Esophagus mucosa (tissue), 1 donor: ENCODE measurements at places on chromosomes 13 and 19.

GRCh38 chr13:33284031-33284430, 1.5 kb downstream of the STARD13 start:
- ATAC-seq, result no peak

GRCh38 chr13:110664673-110665072, 41.2 kb downstream of the CARS2 start:
- ATAC-seq, result no peak

DNA sequence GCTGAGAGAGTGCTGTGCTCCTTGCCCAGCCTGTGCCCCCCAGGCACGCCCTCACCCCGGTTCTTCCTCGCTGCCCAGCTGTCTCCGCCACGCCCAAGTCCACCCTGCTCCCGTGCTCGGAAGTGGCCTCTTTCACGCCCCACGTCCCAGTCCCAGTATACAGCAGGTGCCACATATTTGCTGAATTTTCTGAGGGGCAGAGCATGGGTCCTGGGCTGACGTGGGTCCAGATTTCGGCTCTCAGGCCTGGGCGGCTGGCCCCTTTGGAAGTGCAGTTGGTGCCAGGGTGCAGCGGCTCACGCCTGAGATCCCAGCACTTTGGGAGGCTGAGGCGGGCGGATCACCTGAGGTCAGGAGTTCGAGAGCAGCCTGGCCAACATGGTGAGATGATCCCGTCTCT, 3.4 kb downstream of the HCN2 start:
- ATAC-seq, result no peak

GRCh38 chr13:66994097-66994496, 236.0 kb downstream of the PCDH9 start:
- no peak for ATAC-seq

- ATAC-seq, result peak; percentile 53
Measured at GRCh38 chr13:40149611-40150274, 494.3 kb downstream of the COG6 start.

DNA sequence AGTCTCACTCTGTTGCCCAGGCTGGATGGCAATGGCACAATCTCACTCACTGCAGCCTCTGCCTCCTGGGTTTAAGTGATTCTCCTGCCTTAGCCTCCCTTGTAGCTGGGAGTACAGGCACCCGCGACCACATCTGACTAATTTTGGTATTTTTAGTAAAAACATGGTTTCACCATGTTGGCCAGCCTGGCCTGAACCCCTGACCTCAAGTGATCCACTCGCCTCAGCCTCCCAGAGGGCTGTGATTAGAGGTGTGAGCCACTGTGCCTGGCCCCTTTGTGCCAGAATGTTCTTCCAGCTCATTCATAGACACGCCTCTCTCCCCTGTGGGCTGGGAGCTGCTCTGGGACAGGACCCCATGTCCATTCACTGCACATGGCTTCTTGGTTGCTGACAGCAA, 9.1 kb downstream of the MYDGF start:
- ATAC-seq, result no peak

DNA sequence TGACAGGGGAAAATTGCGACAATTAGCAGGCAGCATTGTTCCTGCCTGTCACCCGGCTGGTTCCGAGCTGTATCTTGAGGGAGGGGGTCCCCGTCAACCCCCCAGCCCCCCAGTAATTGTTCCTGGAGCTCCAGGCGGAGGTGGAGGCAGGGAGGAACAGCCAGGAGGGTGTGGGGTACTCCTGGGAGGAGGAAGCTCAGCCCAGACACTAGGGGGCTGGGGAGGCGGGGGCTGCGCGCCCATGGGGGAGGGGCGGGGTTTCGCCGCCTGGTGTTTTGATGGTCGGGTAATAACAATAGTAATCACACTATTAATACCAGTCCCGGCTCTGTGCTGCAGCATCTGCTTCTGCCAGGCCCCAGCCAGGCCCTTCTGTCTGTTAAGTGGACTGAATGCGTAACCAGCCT, 8.6 kb downstream of the NPAS1 start:
- ATAC-seq, result peak; percentile 5

DNA sequence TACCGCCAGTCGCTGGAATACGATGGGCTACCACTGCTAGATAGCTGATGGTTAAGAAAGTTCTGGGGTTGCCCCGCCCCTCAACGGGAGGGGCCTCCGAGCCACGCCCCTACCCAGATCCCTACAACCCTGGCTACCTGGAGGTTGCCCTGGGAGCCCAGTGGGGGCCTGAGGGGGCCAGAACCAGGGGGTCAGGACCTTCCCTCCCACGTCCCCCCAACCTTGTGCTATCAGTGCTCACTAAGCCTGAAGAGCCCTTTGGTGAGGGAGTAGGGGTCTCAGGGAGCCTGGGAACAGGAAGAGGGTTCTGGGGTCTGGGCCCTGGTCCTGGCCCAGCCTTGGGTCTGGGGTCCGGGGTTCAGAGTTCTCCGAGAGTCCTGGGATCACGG, 8.9 kb downstream of the OCEL1 start:
- ATAC-seq, result peak; percentile 60

DNA sequence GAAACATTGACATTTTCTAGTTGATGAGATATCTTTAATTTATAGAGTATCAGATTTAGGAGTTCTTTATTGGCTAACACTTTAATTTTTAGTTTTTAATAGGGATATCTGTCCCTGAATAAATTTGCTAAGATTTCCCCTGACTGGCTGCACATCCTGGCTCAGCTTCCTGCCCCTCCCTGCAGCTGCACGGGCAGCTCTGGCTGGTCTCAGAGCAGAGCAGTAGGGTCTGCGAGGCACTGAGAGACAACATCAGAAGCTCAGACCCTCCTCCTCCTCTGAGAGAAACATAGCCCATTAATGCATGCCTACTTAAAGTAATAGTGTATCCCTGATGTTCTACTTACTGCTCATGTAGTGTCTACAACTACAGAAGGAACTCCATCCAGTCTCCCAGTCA, 139.2 kb downstream of the TNFSF13B start:
- ATAC-seq, result no peak

DNA sequence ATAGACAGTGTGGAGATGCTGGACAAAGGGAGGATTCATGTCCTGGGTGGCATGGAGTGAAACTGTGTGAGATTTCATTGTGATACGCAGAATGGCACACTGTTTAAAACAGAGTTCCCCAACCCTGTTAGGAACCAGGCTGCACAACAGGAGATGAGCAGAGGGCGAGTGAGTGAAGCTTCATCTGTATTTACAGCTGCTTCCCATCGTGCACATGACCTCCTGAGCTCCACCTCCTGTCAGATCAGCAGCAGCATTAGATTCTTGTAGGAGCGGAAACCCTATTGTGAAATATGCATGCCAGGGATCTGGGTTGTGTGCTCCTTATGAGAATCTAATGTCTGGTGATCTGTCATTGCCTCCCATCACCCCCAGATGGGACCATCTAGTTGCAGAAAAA, 72.5 kb downstream of the RAP2A start:
- ATAC-seq, result peak; percentile 22

- ATAC-seq, result no peak
Measured at GRCh38 chr19:33248104-33248503, 22.5 kb upstream of the SLC7A10 start.

DNA sequence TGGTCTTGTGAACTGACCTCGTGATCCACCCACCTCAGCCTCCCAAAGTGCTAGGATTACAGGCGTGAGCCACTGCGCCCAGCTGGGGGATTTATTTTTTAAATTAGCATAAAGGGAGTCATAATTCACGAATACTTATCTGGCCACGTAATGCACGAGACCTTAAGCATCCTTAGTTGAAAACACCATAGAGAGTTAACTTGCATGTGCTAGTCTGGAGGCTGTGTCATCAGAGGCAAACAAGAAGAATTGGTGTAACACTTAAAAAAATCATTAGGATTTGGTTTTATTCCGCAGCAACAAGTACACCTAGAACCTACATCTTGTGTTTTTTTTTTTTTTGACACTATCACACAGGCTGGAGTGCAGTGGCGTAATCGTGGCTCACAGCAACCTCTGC, 19.1 kb downstream of the KLF5 start:
- ATAC-seq, result peak; percentile 22

DNA sequence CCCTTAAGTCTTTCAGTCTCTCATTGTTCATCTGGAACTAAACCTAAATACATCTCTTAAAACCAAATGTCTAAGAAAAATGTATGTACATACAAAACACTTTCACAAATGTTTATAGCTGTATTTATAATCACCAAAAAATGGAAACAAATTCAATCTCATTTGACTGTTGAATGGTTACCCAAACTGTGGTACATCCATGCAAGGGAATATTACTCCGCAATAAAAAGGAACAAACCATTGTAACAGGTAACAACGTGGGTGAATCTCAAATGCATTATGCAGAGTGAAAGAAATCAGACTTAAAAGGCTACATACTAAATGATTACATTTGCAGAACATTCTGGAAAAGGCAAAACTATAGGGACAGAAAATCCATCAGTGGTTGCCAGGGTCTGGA, 425.2 kb downstream of the COG6 start:
- no peak for ATAC-seq

DNA sequence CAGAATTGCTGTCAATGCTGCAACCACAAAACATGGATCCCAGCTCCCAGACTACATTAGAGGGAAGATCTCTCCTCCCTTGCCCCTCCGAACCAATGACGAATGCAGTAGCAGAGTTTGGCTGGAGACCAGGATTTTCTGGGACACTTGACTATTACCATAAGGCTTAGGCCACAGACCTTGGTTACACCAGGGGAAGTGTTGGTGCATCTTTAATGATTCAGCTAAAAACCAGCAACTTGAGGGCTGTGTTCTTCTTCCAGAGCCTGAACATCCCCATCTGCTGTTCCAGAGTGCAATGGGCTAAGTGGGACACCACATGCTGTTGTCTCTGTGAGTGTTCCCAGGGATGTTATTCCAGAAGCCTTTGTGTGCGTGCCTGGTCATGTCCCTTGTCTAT, 528.2 kb downstream of the LMO7 start:
- ATAC-seq, result no peak

- ATAC-seq, result peak; percentile 65
Measured at GRCh38 chr19:39083983-39084731, at the start of gene ACP7. ACP7 (plus strand) TSS chr19:39084368; CDS start chr19:39085270, 902 bp downstream.

GRCh38 chr19:28744943-28745342, 468.0 kb downstream of the UQCRFS1 start:
- no peak for ATAC-seq

DNA sequence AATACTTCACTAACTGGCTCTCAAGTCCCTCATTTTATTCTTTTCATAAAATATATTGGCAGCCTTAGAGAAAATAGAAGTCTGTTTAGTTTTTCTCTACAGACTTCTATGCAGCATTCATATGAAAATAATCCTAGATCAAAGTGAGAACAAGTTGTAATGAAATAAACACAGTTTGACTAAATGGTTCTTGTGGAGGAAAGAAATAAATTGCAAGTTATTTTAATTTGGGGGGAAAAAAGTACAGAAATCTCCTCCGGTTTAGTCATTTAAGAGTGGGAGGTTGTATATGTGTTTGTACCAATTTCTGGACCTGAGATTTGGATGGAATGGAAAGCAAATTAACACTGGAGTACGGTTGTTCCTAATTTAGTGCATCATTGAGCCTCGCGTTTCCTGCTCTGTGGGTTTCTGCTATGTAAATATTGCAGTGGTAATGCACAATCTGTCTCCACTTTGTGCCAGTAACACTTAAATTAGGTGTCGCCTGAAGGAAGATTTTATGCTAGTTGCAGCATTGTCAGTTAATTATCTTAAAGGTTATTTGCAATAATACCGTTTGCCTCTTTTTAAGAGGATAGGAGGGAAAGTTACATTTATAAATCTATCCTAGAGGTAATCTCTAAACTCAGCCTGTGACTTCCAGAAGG, 100.2 kb downstream of the ZIC5 start:
- ATAC-seq, result no peak

DNA sequence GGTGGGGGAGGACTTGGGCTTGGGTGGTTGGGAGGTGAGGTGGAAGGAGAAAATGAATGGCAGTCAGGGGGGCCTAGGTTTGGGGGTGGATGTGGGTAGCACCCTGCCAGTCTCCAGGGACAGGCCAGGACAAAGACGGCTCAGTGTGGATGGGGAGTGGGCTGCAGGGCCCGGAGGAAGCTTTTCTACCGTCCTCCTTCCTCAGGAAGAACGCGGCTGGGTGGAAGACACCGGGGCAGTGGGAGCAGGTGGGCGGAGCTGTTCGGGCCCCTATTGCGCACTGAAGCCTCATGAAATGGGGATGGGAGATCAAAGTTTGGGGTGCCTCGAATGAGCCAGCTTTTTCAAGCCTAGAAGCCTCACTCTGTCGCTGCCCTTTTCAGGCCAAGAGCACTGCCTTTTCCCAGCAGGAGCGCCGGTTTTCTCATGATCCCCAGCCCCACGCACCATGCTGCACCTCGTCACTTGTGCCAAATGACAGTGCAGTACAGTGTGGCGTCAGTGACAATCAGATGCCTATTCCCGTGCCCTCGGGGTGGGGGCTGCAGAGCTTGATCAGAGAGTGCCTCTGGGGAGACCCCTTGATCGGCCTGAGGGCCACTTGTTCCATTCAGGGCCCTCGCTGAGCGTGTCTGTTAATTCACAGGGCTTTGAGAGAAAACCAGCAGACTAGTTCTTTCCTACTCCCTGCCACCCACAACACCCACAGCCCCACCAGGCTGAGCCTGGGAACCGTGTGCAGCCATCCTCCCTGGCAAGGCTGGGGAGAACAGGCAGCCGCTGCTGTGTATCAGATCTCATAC, 1.5 kb downstream of the CALM3 start:
- no peak for ATAC-seq

DNA sequence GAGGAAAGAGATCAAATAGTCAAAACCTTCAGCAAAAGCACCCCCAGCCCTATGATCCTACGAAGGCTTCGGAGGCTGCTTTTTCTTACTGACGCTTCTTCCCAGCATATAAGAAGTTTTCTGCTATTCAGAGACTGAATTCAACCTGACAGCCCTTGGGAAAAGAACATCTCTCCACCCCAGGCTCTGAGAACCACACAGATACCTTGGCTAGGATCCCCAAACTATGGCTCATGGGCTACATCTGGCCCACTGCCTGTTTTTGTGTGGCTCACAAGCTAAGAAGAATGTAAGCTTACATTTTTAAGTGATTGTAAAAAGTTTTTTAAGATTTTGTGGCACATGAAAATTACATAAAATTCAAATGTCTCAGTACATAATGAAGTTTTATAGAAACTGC, 3.0 kb downstream of the SLC15A1 start:
- ATAC-seq, result no peak

DNA sequence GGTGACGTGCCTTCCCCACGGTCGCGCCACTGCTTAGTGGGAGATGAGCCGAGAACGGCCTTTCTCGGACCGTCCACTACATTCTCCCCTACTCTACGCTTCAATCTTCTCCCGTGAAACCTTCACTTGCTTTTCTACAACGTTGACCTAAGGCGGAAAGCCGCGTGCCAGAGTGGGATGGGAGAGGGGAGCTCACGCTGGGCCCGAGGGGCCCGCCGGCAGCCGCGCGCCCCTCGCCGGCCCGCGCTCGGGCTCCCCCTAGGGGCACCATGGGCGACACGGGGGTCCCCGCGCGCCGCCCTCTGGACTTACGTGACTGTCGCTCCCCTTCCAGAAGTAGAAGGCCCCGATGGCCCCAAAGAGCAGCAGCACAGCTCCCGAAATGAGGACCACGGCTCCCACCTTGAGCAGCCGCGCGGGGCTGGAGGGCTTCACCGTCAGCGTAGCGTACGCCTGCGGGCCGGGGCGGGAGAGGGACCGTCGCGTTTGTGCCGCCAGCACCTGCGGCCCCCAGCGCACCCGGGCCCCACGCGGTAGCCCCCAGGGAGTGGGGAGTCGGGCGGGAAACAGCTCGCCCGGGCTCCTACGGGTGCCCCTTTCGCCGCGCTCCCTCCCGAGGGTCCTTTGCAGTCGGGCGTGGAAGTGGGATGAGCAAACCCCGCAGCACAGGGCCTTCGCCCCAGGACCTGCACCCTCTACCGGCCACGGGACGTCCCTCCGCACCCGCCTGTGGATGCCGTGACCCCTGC, 727 bp downstream of the CNMD start:
- no peak for ATAC-seq
